ENCODE measurements at places on chromosomes 1 and 21.

GRCh38 chr1:93690921-93691789 lies 9.5 kb upstream of the BCAR3 start:
- no peak for DNase-seq

DNA sequence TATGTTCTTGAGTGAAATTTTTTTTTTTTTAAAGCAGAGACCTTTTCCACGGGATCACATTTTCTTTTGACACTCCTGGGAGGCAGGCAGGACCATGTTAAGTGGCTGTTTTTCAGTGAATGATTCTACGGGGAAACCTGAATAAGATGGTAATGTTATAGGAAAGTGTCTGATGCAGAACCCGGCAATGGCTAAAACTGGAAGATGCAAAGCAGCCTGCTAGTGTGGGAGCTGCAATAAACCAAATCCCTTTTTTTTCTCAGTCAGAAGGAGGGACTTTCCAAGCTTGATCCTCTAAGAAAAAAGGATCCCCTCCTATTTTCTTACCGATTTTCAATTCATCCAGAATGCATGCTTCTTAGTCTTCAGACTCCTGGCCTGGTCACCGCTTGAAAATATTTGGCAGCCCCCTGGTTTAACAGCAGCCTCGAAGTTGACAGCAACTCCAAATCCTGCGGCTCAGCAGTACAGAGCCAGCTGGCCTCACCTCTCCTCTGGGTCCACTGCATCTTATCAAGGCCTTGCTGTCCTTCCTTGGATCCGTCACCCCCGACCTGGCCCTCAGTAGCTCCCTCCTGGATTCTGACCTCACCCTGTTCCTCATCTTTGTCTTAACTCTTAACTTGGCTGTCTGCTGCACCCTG lies 5.6 kb downstream of the MX2 start:
- no peak for DNase-seq

DNA sequence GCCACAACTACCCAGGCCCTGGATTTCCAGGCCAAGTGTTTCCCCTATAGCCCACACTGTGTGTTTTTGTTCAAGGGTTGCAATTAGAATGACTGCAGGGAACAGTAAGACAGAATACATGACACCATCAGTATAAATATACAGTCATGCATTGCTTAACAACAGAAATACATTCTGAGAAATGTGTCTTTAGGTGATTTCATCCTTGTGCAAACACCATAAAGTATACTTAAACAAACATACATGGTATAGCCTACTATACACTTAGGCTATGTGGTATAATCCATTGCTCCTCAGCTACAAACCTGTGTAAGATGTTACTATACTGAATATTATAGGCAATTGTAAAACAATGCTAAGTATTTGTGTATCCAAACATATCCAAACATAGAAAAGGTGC lies 7.5 kb upstream of the SLC44A5 start:
- DNase-seq: no peak

DNA sequence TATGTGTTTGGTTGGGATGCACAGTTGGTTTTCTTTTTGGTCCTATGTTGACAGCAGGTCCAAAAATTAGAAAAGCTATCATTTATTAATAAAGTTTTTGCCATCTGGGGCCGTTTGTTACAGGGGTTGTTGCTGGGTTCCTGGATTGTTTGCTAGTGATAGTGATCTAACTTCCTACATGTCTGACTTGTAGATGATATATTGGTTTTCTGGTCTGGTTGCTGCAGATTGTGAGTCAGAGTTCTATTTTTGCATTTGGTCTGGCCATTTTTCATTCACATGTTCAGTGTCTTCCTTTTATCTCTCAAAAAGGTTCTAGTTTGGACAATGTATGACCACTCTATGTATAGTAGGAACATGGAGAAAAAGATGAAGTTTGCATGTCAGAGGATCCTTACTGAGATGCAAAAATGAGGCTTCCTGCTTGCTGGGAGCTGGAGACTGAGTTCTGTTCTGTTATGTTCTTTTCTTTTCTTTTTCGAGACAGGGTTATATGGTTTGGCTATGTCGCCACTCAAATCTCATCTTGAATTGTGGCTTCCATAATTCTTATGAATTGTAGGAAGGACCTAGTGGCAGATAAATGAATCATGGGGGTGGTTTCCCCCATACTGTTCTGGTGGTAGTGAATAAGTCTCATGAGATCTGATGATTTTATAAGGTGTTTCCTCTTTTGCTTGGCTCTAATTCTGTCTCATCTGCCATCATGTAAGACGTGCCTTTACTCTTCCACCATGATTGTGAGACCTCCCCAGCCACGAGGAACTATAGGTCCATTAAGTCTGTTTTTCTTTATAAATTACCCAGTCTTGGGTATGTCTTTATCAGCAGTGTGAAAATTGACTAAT lies 4.2 kb upstream of the NVL start:
- DNase-seq: no peak

GRCh38 chr1:173603056-173603591 lies at the start of gene SLC9C2:
Gene SLC9C2 (minus strand): TSS chr1:173603072. CDS start chr1:173601776, 1,296 bp downstream.
- no peak for DNase-seq

DNA sequence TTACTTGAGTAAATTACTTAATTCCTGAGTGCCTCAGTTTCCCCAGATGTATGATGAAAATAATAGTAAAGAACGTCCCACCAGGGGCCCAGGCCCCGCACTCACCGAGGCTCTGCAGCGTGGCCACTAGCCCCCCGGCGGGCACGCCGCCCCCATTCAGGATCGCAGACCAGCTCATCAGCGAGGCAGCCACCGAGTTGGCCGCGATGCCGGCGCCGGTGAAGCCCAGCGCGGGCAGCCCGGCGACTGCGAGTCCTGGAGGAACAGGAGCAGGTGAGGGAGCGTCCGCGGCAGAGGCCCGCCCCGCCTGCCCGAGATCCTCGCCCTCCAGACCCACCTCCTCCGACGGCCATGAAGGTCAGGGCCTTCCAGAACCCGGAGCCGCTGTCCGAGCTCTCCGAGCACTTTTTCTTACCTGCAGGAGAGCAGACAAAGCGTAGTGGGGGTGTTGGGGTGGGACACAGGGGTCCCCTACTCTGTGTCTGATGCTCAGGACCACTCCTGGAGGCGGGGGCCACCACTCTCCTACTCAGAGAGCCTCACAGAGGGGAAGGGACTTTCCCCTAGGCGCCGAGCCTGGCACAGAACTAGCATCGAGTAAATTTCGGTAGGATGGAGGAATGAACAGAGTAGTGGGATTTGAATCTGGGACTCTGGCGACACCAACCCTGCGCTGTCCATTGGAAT lies 3.7 kb downstream of the IFI6 start:
- DNase-seq: no peak
